ENCODE measurements at places on chromosomes 3 and 15.

DNA sequence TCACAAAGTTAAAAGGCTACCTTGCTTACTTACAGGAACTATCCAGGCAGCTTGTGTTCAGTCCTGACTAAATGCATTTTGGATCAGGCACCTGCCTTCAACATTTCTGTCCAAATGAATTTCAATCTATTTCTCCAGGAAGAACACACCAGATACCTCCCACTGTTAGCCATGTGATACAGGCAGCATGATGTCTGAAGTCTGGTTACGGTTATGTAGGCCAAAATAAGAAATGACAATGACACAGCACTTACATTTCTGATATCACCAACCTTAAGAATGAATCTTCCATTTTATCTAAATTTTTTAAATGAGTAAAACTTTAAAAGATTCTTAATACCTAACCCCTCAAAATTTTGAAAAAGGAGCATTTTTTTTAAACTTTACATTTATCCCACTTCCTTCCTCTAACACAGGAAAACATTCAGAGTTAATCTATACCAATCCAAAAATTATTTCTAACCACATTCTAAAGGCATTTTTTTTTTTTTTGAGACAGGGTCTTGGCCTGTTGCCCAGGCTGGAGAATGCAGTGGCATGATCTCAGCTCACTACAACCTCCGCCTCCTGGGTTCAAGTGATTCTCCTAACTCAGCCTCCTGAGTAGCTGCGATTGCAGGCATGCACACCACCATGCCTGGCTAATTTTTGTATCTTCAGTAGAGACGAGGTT lies at the start of gene MAP4:
Gene MAP4 (minus strand): TSS at position 116 of the 673 bp plus-strand sequence. CDS start 17,556 bp downstream, outside the sequence.
- no peak for DNase-seq

- peak; percentile 26 for DNase-seq
These were observed 21.4 kb upstream of the LIPC start for GRCh38 chr15:58410353-58410752.

- DNase-seq = no peak
These were observed 81.9 kb upstream of the SLC25A36 start for GRCh38 chr3:140859592-140860336.

DNA sequence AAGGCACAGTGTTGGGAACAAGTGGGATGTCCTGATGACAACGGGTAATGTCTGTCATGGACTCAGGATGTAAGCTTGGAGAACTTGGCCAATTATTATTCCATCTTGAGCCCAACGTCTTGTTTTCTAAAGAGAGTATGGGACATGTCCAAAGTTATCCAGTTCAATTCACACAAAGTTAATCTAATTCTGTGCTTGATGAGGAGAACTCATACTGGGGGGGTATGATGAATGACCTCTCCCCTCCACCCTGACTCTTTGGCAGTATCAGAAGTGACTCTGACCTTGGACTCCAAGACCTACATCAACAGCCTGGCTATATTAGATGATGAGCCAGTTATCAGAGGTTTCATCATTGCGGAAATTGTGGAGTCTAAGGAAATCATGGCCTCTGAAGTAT lies 36.3 kb downstream of the TGM4 start:
- DNase-seq = no peak

- no peak for DNase-seq
These were observed 58.1 kb downstream of the PDIA5 start for GRCh38 chr3:123124971-123125370.

- no peak for DNase-seq
These were observed 152.6 kb upstream of the GBE1 start for GRCh38 chr3:81913886-81914663.

GRCh38 chr3:171904829-171905228 lies 61.7 kb downstream of the TMEM212 start:
- DNase-seq = no peak

DNA sequence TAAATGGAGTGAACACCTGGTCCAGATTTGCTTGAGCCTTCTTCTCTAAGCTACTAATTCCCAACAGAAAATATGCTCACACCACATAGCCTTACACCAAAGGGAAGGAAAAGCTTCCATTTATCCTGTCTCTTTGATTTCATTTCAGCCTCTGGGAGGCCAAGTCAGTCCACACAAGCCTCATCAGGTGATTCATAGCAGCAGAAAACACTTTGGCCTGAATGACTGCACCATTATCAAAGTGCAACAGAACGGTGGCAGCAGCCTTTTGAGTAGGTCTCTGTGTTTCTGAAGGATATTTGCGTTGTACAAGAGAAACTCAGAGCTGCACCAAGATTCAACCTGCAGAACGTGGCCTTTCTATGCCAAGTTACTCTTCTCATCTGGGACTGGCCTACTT lies 46.6 kb upstream of the SNRK start:
- DNase-seq = no peak
